DMS53 (cell line): ENCODE measurements at places on chromosomes 1 and 21.

DNA sequence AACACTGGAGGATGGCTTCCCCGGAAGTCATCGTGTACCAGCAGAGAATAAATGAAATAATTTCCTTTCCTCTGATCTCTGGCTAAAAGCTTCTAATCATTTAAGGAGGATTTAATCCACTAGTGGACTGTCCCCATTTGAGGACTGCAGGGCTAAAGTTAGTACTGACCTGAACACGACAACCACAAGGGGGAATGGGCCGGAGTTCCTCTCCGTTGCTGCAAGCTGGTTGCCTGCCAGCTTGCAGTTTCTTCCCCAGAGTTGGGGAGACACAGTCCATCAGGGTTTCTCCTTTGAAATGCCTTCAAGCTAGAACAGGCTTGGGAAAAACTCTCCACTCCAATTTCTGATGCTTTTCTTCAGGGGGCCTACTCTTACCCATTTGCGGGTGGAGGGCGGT is 35.5 kb upstream of the NPL start:
- no peak for DNase-seq

DNA sequence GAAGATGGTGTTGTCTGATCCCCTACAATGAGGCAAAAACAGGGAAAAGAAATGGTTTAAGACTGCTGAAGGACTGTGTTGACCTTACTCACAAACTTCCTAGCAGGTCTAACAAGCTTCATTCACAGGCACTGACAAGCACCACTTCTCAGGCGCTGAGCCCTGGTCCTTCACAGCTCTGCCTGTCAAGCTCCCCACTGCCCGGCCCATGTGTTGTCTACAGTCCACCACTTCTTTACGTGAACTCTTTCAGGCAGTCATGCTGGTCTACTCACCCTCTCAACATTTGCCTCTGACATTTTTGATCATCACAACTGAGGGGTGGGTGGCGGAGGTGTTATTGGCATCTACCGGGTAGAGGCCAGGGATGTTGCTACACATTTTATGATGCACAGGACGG is 40.7 kb upstream of the MYBPHL start:
- DNase-seq, result no peak

DNA sequence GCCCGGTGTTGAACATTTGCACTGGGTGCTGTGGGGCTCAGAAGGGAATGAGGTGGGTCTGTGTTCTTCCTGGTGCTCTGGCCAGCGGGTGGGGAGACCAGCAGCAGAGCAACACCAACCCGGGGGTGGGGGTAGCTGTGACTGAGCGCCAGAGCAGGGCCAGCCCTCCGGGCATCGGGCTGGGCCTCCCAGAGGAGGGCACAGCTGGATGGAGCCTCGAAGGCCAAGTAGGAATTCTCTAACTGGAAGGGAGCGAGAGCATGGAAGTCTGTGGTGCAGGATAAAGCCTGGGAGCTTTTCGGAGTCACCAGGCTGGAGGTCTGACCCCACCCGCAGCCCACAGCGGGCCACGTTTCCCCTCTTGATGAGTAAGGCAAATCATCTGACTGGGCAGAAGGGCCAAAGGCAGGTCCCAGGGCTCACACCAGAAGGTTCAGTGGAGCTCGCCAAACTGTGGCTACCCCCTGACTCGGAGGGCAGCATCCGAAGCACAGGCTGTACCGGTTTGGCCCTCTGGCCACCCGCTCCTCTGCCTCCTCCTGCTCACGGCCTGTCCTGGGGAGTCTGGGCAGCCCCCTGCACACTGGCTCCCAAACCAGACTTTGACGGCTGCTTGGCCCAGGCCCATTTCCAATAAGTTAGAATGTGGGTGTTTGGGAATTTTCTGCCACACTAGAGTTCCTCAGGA is 18.8 kb downstream of the SLC1A7 start:
- DNase-seq, result no peak

- no peak for DNase-seq
These were observed 534.4 kb upstream of the CXADR start for GRCh38 chr21:16978309-16978895.

DNA sequence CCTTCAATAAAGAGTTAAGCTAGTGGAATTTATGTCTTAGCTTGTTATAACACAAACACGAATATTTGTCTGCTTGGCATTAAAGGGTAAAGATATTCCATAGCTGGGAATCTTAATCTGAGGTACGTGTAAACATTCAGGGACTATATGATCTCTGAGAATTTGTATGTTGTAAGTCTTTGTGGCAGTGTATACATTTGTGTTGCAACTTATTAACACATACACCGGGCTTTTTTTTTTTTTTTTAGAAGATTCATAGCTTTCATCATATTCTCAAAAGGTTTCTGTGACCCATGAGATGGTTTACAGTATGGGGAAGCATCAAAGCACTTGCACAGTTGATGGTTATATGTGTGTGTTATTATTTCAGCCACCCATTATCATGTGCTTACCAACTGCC is 3.0 kb downstream of the GGPS1 start:
- no peak for DNase-seq

DNA sequence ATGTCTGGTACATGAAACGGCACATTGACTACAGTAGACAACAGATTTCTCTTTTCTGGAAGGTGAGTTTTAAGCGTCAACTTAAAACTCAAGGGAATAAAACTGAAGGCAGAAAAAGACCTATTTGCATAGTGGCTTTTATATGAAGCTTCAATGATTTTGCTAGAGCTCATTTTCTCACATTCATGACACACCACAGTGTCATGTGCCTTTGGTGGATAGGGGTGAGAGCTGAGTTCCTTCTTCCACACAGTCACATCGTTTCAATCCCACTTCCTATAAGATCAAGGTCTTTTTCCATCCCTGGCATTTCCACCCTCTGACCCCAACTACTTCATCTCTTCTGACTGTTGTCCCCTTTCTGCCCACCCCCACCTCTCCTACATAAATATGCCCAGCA is 31.0 kb downstream of the IL12RB2 start:
- DNase-seq, result peak; percentile 15

- DNase-seq, result no peak
These were observed 101.2 kb downstream of the HMGB4 start for GRCh38 chr1:33965086-33965485.
